ENCODE measurements at places on chromosomes 4 and X.

GRCh38 chr4:20354120-20354519 lies 102.4 kb downstream of the SLIT2 start:
- no peak for DNase-seq

DNA sequence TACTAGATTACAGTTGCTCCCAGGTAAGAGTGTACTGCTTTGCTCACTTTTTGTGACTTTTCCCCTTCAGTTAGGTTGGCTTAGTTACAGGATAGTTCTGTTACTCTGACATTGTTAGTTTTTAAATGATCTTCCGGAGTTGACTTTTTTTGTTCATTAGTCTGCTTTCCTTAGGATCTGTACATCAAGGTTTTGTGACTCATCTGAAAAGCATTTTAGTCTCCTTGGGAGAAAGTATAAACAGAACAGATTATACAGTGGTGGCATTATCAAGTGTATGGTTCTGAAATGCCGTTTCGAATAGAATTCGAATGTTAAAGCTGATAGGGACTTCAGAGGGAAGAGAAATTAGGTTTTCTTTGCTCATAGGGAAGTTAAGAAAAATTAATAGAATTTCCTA lies 63.3 kb downstream of the USP9X start:
- no peak for DNase-seq

- no peak for DNase-seq
Measured at GRCh38 chr4:168674077-168674747, 177.4 kb downstream of the PALLD start.

GRCh38 chr4:183469285-183469684 lies 24.8 kb downstream of the CDKN2AIP start:
- no peak for DNase-seq

GRCh38 chrX:141787655-141788054 lies 50.5 kb upstream of the MAGEC3 start:
- no peak for DNase-seq

- DNase-seq: no peak
Measured at GRCh38 chr4:176333076-176333475, 13.3 kb downstream of the SPCS3 start.

DNA sequence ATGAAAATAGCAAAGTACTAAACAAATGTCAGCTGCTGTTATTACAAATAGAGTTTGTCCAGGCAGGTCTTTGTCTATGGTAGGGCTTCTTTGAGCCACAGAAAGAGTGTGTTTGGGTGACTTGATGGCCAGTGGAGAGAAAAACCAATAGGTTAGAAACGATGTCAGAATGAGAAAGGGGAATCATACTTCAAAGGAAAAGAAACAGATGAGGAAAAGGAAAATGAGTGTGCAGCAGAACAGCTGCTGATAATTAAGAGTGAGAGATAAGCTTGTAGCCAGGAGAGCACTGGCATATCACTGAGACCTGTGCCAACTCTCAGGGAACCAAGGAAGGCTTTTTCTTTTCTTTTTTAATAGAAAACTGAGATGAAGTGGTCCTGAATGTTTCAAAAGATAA lies 257.2 kb downstream of the ARHGAP24 start:
- DNase-seq: no peak

DNA sequence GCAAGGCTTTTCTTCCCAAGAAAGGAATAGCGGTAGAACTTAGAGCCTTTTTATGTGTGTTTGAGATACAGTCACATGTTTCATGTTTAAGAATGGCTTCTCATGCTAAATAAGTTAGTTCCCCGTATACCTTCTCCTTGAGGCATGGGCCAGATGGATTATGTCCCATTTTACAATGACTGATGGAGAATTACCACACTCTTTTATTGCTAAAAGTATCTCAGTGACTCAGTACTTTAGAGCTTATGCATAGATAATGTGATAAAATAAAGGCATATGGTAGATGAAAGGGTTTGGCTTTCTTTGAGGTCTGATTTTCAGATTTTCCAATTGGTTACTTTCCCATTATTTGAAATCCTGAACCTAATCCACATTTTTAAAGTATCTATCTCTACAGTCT lies 121.8 kb upstream of the BMPR1B start:
- DNase-seq: no peak

GRCh38 chrX:19344661-19345060 lies 934 bp downstream of the PDHA1 start:
- no peak for DNase-seq

DNA sequence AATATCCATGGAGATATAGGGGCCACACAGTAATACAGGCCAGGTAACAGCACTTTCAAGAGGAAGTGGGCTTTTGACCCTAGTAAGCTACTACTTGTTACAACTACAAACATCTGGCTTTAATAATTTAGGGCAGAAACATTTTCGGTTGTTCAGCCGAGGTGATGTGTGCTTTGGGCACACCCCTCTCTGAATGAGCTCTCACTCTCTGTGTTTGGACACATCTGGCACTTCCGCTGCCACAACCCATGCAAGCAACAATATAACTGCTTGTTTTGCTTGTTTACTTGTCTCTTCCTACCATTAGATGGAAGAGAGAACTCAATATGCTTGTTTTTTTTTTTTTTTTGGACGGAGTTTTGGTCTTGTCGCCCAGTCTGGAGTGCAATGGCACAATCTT lies 277.2 kb downstream of the HS3ST1 start:
- DNase-seq: no peak

- DNase-seq: no peak
Measured at GRCh38 chr4:168440442-168441264, 39.6 kb downstream of the DDX60L start.

DNA sequence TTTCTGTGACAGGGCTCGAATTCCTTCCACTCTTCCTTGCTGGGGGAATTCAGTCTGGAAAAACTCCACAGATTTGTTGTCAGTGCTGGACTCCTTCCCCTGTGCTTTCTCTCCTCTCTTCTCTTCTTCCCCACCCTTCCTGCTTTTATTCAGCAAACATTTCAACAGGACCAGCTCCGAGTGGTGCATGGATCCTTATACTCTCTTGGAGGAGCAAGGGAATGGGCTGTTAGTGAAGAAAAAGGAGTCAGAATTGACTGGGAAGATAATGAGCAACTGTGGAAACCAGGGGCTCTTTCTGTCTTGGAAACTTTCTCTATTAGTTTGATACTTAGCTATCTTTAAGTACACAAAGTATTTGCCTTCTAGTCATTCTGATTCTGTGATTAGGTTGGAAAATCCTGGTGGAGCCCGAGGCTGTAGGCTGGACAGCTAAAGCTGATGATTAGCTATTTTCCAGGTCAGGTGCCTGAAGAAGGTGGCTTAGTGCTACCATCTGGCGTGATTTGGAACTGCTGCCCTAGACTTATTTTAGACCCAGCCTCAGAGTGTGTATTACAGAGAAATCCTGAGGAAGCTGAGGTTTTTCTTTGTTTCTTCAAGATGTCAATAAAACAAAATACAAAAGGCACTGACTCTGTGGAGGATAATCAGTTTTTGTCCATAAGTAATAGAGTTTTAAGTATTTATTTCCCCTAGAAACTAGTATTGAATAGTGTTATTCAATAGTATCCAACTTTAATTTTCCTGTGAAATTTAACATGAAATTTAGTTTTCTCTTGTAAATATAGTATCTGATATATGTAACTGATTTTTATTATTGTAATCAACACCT lies 38.4 kb downstream of the NAP1L5 start:
- no peak for DNase-seq

Measured in stimulated activated naive CD4-positive, alpha-beta T cell treated with Interleukin-2 at 50 U/mL for 16 hours (primary cell).